ENCODE measurements at places on chromosomes 3 and 15.

DNA sequence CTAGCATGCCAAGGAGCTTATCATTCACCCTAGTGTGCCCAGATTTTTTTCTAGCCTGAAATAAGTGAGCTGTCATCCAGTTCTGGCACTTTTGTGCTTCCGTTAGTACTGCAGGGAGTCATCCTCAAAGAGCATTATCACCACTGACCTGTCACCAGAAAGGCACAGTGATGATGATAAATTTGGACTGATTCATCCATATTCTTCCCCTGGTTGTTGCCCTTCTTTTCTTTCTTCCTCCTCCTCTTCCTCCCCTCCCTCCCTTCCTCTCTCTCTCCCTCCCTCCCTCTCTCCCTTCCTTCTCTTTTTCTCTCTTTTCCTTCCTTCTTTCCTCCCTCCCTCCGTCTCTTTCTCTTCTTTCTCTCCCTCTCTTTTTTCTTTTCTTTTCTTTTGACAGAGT, 21.3 kb downstream of the SLC35G2 start:
- no peak for DNase-seq

- no peak for DNase-seq
These were observed 10.3 kb downstream of the TM4SF1 start for GRCh38 chr3:149366941-149367840.

GRCh38 chr3:50464569-50464968, 38.9 kb downstream of the CACNA2D2 start:
- DNase-seq = no peak

- no peak for DNase-seq
These were observed 16.8 kb downstream of the NEO1 start for GRCh38 chr15:73069109-73069508.

GRCh38 chr3:43854283-43854682, 163.5 kb downstream of the ABHD5 start:
- no peak for DNase-seq

GRCh38 chr3:53628536-53629401, 134.4 kb downstream of the CACNA1D start:
- DNase-seq = no peak

DNA sequence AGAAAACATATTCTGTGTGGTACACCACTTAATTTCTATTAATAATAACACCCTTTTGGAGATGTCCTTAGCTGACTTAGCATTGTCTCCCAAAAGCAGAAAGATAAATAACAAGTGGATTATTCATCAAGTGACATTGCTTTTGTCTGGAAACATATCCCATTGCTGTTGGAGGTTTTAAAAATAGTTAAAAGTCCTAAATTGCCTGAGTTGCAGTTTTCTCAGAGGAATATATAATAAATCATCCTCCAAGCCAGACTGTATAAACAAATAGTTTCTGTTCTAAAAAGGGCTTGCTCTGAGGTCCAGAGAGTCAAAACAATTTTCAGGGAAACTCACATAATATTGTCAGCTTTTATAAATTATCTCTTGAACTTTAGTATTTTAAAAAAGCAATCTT, 60.4 kb upstream of the CD96 start:
- DNase-seq = no peak

DNA sequence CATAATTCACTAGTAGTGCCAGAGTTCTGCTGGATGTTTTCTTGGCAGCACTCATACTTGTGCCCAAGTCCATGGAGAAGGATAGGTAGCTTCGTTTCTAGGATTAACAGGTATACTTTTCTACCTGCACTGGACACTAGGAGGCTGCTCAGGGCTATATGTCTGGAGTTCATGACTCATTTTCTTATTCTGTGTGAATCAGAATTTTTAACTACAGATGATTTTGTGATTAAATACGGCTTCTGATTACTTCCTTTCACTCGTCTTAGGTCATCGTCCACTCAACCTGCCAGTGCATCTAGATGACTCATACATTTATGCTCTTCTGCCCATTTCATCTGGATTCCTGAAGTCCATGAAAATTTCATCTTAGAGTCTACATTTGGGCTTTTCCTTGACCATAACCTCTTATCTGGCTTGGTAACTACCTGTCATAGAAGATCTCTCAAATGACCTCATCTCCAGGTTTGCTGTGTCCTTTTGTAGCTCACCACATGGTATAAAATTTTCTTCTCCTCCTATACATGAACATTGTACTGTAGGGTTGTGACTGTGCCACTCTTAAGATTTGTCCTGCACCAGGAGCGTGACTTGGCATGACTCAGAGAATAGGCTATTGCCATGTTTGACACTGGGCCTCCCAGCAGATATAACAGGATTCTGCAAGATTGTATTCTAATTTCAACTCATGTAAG, 66.7 kb upstream of the GCSAM start:
- no peak for DNase-seq

GRCh38 chr3:13771496-13771895, 108.4 kb downstream of the WNT7A start:
- no peak for DNase-seq

GRCh38 chr15:69380100-69380725, 33.9 kb upstream of the KIF23 start:
- no peak for DNase-seq

DNA sequence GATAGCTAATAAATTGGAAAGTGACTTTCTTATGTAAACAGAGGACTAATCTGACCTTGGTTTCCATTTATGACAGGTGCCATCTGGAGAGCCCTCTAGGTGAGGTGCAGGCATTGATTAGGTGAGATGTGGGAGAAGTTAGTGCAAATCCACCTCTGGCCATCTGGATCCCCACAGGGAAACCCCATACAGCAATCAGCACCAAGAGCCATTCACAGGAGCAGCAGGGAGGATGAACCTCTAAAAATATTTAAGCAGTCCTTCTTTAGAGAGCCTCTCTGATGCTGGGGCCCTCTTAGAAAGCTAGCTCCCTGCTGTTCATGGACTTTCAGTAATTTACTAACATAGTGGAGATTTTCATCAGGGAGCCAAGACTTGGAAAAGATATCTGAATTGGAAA, 69.3 kb downstream of the CLSTN2 start:
- DNase-seq = no peak

DNA sequence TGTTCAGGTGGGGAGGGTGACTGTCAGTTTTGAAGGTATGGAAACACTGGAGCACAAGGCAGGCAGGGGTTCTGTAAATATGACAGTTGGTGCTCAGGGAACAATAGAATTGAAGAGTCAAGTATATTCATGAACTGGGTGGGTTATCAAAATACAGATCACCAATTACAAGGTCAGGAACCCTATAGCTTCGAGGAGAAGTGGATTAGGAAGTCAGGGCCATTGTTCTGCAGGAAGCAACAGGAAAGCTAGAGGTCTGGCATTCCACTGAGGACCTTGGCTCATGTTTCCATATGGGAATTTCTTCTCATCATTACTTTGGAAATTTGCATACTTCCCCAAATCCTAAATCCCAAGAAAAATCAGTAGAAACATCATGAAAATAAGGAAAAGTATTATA, 125.9 kb downstream of the MYRIP start:
- no peak for DNase-seq

Data from nephron progenitor cell (in vitro differentiated cells).